ENCODE measurements at places on chromosomes 11 and 22.

GRCh38 chr11:65899356-65900124, 648 bp downstream of the FOSL1 start:
- no peak for DNase-seq

GRCh38 chr22:23969071-23969470, 2.4 kb downstream of the DDTL start:
- no peak for DNase-seq

GRCh38 chr11:31968461-31969358, 122.2 kb upstream of the RCN1 start:
- DNase-seq, result peak; percentile 76

DNA sequence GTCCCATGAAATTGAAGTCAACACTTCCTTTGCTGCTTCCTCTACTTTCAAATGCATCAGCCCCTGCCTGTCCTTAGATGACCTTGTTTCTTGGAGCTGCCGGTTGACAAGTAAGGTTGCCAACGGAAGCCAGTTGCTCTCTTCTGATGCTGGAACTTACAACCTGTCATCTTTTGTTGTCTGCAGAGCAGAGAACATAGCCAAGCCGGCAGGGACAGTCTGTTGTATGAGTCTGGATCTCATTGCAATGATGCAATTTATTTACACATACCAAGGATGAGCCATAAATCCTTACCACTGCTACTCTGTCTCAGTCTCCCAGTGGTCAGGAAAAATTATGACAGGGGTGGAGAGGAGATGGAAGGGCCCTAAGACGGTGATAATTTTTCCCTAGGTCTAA, 151.4 kb downstream of the BLID start:
- DNase-seq, result no peak

DNA sequence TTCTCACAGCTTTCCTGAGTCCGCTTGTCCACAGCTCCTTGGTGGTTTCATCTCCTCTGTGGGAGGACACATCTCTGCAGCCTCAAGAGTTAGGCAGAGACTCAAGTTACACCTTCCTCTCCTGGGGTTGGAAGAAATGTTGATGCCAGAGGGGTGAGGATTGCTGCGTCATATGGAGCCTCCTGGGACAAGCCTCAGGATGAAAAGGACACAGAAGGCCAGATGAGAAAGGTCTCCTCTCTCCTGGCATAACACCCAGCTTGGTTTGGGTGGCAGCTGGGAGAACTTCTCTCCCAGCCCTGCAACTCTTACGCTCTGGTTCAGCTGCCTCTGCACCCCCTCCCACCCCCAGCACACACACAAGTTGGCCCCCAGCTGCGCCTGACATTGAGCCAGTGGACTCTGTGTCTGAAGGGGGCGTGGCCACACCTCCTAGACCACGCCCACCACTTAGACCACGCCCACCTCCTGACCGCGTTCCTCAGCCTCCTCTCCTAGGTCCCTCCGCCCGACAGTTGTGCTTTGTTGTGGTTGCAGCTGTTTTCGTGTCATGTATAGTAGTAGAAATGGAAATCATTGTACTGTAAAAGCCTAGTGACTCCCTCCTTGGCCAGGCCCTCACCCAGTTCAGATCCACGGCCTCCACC, 11.7 kb downstream of the RASD2 start:
- DNase-seq, result peak; percentile 61

All from lung (tissue), 17 donors.